ENCODE measurements at places on chromosomes 11 and 22. TPM values are rescaled to one million over a fixed set of nuclear protein-coding genes. Genes with fewer than 3 reads are reported as not detected.

Gene CASP5
- total RNA-seq, result not detected

Gene PATE4
- 0.31 TPM for total RNA-seq

Gene DERL3
- 1.3 TPM for total RNA-seq

Gene SCGB1D4
- total RNA-seq, result not detected

Gene FOLH1
- total RNA-seq, result 2.8 TPM

Gene TBX10
- not detected for total RNA-seq

Gene TRIM64C
- total RNA-seq, result not detected

Gene BEST1
- total RNA-seq, result 0.08 TPM

Gene FUT4
- 6.3 TPM for total RNA-seq

Gene OR9G4
- total RNA-seq, result not detected

Gene POLD3
- total RNA-seq, result 16.0 TPM

GRCh38 chr11:109956124-109956793 lies 136.9 kb upstream of the ZC3H12C start:
- H3K4me3 ChIP-seq, result no peak overlapping the region
- DNase-seq, result no peak
- H3K36me3 ChIP-seq, result no peaks in the 10 kb centered on the region
- H3K4me1 ChIP-seq, result no peaks in the 10 kb centered on the region
- H3K27me3 ChIP-seq, result peaks cover 3% of the 10 kb centered on the region

GRCh38 chr11:128933481-128934178 lies 9.0 kb downstream of the TP53AIP1 start:
- H3K27ac ChIP-seq, result no peak overlapping the region
- H3K4me3 ChIP-seq, result no peak overlapping the region
- no peaks in the 10 kb centered on the region for H3K4me1 ChIP-seq
- peaks cover 1% of the 10 kb centered on the region for H3K27me3 ChIP-seq
- no peaks in the 10 kb centered on the region for H3K36me3 ChIP-seq

GRCh38 chr11:57779276-57779675 lies 17.7 kb downstream of the CTNND1 start:
- H3K4me1 ChIP-seq, result peaks cover 81% of the 10 kb centered on the region
- H3K36me3 ChIP-seq, result peaks cover 24% of the 10 kb centered on the region
- H3K4me3 ChIP-seq, result peak overlapping the region; percentile 77
- peaks cover 24% of the 10 kb centered on the region for H3K27me3 ChIP-seq
- H3K27ac ChIP-seq, result peak overlapping the region; percentile 100

DNA sequence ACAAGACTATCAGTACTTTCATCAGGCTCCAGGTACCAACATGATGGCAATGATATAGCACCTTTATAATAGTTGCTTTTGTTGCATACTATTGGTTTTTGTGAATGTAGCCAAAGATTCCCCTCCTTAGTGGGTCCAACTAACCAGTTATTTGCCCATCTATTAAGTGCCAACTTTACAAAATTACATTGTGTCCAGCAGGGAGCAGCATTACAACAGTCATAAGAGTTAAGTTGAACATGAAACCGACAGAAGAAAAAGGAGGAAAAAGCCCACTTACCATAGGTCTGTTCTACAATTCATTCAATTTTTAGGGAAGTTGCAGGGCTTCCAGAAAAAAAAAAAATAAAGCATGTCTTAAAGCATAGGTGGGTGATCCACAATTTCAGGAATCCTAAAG lies 21.6 kb downstream of the IMMP1L start:
- DNase-seq, result peak; percentile 30
- no peak overlapping the region for H3K4me3 ChIP-seq
- H3K27me3 ChIP-seq, result peaks cover 2% of the 10 kb centered on the region
- no peak overlapping the region for H3K27ac ChIP-seq
- peaks cover 5% of the 10 kb centered on the region for H3K4me1 ChIP-seq

- no peaks in the 10 kb centered on the region for H3K36me3 ChIP-seq
- H3K4me1 ChIP-seq, result no peaks in the 10 kb centered on the region
- H3K4me3 ChIP-seq, result no peak overlapping the region
- peak overlapping the region; percentile 3 for H3K27ac ChIP-seq
- no peak for DNase-seq
Observed at GRCh38 chr11:73969091-73969490, 13.6 kb downstream of the UCP2 start.

GRCh38 chr22:44245867-44246266 lies 65.1 kb downstream of the PARVG start:
- no peak for DNase-seq
- peaks cover 27% of the 10 kb centered on the region for H3K36me3 ChIP-seq
- no peak overlapping the region for H3K4me3 ChIP-seq

- peak overlapping the region; percentile 50 for H3K4me3 ChIP-seq
- peaks cover 58% of the 10 kb centered on the region for H3K36me3 ChIP-seq
- DNase-seq, result no peak
Observed at GRCh38 chr22:36339171-36340065, 48.3 kb downstream of the MYH9 start.

- DNase-seq, result no peak
- peaks cover 5% of the 10 kb centered on the region for H3K27me3 ChIP-seq
- no peak overlapping the region for H3K4me3 ChIP-seq
- no peaks in the 10 kb centered on the region for H3K36me3 ChIP-seq
- no peak overlapping the region for H3K27ac ChIP-seq
- H3K4me1 ChIP-seq, result no peaks in the 10 kb centered on the region
Observed at GRCh38 chr11:91470656-91471055, 754.0 kb upstream of the FAT3 start.

GRCh38 chr22:43859176-43859575 lies 3.1 kb downstream of the SULT4A1 start:
- peaks cover 36% of the 10 kb centered on the region for H3K4me1 ChIP-seq
- H3K36me3 ChIP-seq, result peaks cover 12% of the 10 kb centered on the region
- H3K27me3 ChIP-seq, result peaks cover 2% of the 10 kb centered on the region
- H3K27ac ChIP-seq, result no peak overlapping the region
- peak overlapping the region; percentile 21 for H3K4me3 ChIP-seq

DNA sequence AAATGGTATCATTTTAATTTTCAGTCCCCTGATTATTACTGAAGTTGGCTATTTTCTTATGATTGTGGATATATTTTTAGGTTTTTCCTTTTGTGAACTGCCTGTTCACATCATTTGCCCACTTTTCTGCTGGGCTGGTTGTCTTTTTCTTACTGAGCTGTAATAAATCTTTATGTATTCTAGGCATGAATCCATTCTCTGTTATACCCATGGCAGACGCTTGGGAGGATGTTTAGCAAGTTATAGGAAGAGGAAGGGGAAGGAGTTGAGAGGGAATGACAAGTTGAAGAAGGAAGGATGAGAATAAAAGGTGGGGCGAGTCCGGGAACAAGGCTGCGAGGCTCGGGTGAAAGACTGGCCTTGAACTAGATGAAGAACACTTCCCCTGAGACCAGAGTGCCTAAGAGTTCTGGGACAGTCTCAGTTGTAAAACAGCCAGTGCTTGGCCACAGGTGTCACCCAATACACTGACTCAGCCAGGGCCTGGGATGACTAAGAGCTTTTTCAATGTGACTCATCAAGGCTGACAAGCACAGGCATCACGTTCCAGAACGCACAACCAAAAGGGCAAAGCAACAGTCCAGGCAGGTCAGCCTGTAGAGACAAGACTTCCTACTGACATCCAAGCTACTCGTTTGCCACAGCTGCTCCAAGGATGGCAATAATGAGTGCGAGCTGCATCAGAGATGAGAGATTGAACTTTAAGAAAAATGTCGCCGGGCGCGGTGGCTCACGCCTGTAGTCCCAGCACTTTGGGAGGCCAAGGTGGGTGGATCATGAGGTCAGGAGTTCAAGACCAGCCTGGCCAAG lies 35.2 kb downstream of the LRFN4 start:
- no peak for DNase-seq
- no peaks in the 10 kb centered on the region for H3K36me3 ChIP-seq
- H3K27me3 ChIP-seq, result no peaks in the 10 kb centered on the region
- no peak overlapping the region for H3K4me3 ChIP-seq

GRCh38 chr11:101870510-101870909 lies 44.3 kb upstream of the CEP126 start:
- no peak for DNase-seq
- H3K27ac ChIP-seq, result no peak overlapping the region

GRCh38 chr11:20355221-20356219 lies 8.0 kb upstream of the HTATIP2 start:
- peaks cover 2% of the 10 kb centered on the region for H3K27me3 ChIP-seq
- no peak overlapping the region for H3K4me3 ChIP-seq
- no peaks in the 10 kb centered on the region for H3K36me3 ChIP-seq
- DNase-seq, result peak; percentile 51
- H3K4me1 ChIP-seq, result peaks cover 21% of the 10 kb centered on the region

- H3K27ac ChIP-seq, result no peak overlapping the region
- DNase-seq, result no peak
- peaks cover 8% of the 10 kb centered on the region for H3K27me3 ChIP-seq
- peaks cover 42% of the 10 kb centered on the region for H3K4me1 ChIP-seq
- peak overlapping the region; percentile 90 for H3K4me3 ChIP-seq
Observed at GRCh38 chr11:696955-697491, 1.4 kb downstream of the TMEM80 start.

- no peaks in the 10 kb centered on the region for H3K36me3 ChIP-seq
- H3K4me3 ChIP-seq, result no peak overlapping the region
- DNase-seq, result peak; percentile 84
- peaks cover 3% of the 10 kb centered on the region for H3K4me1 ChIP-seq
Observed at GRCh38 chr22:46122511-46122971, 27.8 kb upstream of the PPARA start.

DNA sequence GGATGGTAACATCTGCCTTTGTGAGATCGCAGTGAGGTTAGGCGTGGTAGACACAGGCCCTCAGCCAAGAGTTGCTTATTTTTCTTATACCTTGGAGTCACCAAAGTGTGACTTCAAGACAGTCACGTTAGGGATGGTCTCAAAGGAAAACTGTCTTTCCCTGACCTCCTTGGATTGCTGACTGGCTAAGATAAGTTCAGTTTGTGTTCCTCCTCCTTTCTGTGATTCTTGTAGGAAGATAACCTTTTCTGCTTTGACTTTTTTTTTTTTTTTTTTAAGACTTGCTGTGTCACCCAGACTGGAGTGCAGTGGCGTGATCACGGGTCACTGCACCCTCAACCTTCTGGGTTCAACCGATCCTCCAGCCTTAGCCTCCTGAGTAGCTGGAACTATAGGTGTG lies 23.1 kb downstream of the TAB1 start:
- H3K27ac ChIP-seq, result no peak overlapping the region
- DNase-seq, result no peak
- H3K4me1 ChIP-seq, result no peaks in the 10 kb centered on the region
- H3K36me3 ChIP-seq, result peaks cover 44% of the 10 kb centered on the region
- H3K4me3 ChIP-seq, result no peak overlapping the region

DNA sequence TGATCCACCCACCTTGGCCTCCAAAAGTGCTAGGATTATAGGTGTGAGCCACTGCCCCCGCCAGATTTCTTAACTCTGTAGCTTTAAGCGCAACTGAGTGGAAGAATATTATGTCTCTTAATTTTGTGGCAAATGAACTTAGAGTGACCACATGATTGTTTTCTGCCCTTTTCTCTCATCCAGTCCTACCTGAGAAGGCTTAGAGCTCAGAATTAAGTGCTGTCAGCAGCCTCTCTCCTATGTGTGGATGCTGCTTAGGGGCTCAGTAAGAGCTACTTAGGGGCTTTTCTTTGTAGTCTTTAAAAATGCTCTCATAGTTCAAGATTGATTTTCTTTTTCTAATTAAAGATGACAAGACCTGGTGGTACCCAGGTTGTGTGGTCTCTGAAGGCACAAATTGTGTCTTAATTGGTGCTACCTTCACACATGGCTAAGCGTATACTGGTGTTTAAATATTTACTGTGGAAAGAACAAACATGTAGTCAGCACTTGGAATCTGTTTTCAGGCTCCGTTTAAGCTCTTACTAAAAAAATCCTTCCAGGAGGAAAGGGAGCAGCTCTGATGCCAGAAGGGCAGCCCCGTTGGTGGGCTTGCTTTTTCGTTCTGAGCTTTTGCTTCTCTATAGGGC lies 59.3 kb downstream of the DEPDC5 start:
- no peak for DNase-seq
- H3K36me3 ChIP-seq, result peaks cover 30% of the 10 kb centered on the region
- no peak overlapping the region for H3K27ac ChIP-seq
- H3K27me3 ChIP-seq, result no peaks in the 10 kb centered on the region

DNA sequence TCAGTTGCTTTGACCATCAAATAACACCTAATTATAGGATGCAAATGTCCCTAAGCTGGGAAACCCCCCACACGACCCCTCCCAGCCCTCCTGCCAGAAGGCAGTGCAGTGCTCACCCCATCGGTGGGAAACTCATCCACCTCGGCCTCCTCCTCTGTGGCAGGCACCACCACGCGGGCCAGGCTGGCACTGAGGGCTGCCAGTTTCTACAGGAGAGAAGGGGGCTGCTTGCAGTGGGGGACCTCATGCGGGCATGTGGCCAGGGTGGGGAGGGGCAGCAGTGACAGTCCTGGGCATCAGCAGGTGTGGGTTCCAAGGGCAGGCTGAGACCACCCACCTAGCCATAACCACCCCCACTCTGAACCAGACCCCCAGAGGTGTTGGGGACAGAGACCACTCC lies 6.4 kb upstream of the GAL3ST1 start:
- DNase-seq, result no peak
- H3K36me3 ChIP-seq, result peaks cover 36% of the 10 kb centered on the region
- H3K4me3 ChIP-seq, result no peak overlapping the region
- H3K4me1 ChIP-seq, result peaks cover 19% of the 10 kb centered on the region
- H3K27ac ChIP-seq, result no peak overlapping the region

DNA sequence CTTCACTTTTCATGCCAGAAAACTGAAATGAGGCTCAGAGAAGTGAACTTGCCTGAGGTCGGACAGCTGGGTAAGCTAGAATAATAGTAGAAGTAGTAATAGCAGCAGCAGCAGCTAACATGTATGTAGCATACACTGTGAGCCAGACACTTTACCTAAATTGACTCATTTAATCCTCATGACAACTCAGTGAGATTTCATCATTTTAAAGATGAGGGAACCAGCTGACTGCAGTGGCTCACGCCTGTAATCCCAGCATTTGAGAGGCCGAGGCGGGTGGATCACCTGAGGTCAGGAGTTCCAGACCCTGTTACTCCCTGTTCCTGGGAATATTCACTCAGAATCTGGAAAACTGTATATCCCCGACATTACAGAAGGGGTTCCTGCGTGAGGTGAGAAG lies 154.5 kb downstream of the DBX1 start:
- H3K4me3 ChIP-seq, result no peak overlapping the region
- no peak for DNase-seq
- H3K27ac ChIP-seq, result no peak overlapping the region
- peaks cover 3% of the 10 kb centered on the region for H3K36me3 ChIP-seq
- peaks cover 4% of the 10 kb centered on the region for H3K27me3 ChIP-seq

- no peak overlapping the region for H3K27ac ChIP-seq
- no peak overlapping the region for H3K4me3 ChIP-seq
- peaks cover 11% of the 10 kb centered on the region for H3K27me3 ChIP-seq
- no peak for DNase-seq
- H3K36me3 ChIP-seq, result no peaks in the 10 kb centered on the region
Observed at GRCh38 chr11:1561955-1562354, 10.1 kb downstream of the DUSP8 start.

GRCh38 chr11:69566001-69566400 lies 75.0 kb upstream of the CCND1 start:
- DNase-seq, result no peak
- no peak overlapping the region for H3K27ac ChIP-seq
- no peak overlapping the region for H3K4me3 ChIP-seq
- H3K4me1 ChIP-seq, result no peaks in the 10 kb centered on the region
- H3K27me3 ChIP-seq, result peaks cover 4% of the 10 kb centered on the region
- no peaks in the 10 kb centered on the region for H3K36me3 ChIP-seq
